ENCODE measurements at places on chromosomes 5 and 9.

GRCh38 chr9:79289856-79290255 lies 281.9 kb upstream of the TLE4 start:
- DNase-seq = no peak

GRCh38 chr9:13759551-13759950 lies 480.1 kb upstream of the MPDZ start:
- DNase-seq = no peak

- no peak for DNase-seq
Observed at GRCh38 chr5:16296946-16297345, 117.4 kb upstream of the MARCHF11 start.

GRCh38 chr5:148807851-148808250 lies 18.6 kb upstream of the ADRB2 start:
- no peak for DNase-seq

DNA sequence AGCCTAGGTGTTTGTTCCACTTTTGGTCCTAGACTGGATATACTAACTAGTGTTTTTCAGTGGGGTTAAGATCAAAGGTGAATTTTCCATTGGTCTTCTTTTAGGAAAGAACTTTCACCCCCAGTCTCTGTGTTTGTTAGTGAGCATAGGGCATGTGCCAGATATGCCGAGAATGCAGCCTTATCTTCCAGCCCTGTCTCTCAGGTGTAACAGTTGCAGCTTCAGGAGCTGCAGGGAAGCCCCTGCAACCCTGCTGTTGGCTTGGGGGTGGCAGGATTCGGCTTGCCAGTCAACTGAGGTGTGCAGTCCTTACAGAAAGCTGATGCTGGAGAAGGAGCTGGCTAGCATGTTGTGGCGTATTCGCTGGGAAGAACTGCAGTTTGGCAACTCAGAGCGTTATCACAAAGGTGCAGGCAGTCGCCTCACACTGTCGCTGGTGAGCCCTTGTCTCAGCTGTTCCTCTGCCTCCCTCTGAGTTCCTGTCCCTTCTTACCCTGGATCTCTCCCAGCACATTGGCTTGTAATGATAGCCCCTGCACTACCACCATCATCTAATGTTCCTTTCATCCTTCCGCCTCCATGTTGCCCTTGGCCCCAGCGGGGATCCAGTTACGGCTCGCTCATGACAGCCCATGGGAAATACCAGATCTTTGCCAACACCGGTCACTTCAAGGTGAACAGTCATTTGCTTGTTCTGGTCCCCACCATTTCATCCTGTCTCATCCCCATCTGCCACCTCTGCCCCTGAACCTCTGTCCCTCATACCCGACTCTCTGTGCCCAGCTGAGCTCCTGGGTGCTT lies 10.1 kb downstream of the NPR2 start:
- no peak for DNase-seq

DNA sequence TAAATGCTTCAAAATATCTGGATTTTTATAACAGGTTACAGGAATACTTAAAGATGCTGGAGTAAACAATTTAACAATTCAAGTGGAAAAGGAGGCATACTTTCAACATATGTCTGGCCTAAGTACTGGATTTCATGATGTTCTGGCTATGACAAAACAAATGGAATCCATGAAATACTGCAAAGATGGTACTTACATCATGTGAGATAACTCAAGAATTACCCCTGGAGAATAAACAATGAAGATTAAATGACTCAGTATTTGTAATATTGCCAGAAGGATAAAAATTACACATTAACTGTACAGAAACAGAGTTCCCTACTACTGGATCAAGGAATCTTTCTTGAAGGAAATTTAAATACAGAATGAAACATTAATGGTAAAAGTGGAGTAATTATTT lies 35.6 kb downstream of the SLC30A5 start:
- no peak for DNase-seq

DNA sequence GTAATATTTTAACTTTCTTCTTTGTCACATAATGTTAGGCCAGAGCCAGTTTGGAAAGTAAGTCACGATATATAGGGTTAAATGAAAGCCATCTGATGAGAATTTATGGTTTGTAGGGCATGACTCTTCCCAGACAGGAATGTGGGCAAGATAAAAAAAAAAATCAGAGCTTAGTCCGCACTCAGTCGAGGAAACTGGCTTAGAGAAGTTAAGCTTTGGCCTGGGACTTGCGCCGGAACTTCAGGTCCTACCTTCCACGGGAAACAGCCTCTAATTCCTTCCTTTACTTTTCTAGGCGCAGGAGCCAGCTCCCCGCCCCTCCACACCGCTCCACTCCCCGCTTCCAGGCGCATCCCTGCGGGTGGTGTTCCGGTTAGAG lies 475 bp downstream of the DDX31 start:
- no peak for DNase-seq

GRCh38 chr5:171705830-171706468 lies 79.7 kb upstream of the SMIM23 start:
- no peak for DNase-seq

GRCh38 chr9:68883224-68883623 lies 130.7 kb downstream of the PRKACG start:
- no peak for DNase-seq

- DNase-seq = no peak
Observed at GRCh38 chr5:30413540-30413939, 779.9 kb upstream of the CDH6 start.

- no peak for DNase-seq
Observed at GRCh38 chr5:180128671-180129261, 57.2 kb upstream of the RNF130 start.

- DNase-seq = no peak
Observed at GRCh38 chr9:120319452-120319851, 260.5 kb downstream of the CDK5RAP2 start.

GRCh38 chr5:112036206-112036605 lies 279.2 kb upstream of the NREP start:
- no peak for DNase-seq

DNA sequence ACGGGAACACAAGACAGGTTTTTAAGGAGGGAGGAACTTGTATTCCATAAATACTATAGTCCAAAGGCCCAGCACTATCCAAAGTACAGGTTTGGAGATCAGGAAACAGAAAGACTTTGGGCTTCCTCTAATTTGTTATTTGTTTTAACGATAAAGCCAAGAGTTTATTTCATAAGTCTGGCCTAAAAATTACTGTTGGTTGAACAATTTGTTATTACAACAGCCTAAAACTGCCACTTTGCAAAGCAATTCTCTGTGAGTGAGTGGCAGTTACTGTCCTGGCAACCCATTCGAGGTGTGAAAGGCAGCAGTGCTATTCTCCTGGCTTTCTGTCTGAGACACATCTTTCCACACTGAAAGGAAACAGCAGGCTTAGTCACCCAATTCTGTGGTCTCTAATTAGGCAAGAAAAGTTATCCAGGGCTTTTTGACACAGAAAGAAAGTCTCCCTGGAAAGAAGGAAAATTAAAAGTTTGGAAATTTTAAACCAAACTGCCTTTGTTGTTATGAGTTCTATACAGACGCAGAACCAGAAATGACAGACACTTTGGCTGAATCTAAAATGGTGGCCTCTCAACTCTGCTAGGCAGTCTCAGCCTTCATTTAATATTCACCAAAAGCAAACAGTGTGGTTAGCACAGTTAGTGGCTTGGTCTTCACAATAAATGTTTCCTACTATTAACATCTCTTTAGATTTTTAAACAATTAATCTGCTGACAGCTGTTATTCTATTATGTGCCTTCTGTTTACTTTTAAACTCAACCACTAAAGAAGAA lies 33.9 kb downstream of the PSMB7 start:
- no peak for DNase-seq

- DNase-seq = no peak
Observed at GRCh38 chr5:160105686-160106360, 13.4 kb downstream of the PWWP2A start.

DNA sequence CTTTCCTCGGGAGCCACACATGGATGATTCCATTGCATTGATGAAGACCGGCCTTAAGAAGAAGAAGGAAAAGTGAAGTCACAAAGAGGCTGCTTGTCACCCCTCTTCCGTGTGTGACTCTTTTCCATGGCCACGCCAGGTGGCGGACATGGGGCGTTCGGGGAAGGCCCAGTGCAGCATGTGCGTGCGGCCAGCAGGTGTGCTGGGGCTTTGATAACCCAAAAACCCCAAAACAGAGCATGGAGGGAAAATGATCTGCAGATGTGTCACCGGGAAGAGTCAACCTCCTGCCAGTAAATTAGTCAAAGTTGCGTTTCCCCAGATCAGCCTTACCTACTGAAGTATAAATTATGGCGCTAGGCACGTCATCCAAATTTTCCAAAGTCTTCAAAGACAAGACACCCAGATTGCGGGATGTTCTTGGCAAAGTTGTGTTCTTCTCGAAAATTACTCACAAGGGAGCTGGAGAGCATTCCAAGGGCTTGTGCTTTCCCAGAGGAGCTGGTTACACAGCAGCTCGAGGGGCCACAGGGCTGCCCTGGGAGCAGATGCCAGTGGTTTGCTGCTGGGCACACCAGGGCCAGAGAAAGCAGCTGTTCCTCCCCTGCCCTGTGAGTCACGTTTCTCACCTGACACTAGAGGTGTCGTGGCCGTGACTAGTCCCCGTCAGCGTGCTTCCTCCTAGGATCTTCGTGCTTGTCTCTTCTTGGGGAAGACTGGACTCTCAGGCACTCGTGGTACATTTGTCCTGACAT lies 53.9 kb downstream of the IRX2 start:
- no peak for DNase-seq

DNA sequence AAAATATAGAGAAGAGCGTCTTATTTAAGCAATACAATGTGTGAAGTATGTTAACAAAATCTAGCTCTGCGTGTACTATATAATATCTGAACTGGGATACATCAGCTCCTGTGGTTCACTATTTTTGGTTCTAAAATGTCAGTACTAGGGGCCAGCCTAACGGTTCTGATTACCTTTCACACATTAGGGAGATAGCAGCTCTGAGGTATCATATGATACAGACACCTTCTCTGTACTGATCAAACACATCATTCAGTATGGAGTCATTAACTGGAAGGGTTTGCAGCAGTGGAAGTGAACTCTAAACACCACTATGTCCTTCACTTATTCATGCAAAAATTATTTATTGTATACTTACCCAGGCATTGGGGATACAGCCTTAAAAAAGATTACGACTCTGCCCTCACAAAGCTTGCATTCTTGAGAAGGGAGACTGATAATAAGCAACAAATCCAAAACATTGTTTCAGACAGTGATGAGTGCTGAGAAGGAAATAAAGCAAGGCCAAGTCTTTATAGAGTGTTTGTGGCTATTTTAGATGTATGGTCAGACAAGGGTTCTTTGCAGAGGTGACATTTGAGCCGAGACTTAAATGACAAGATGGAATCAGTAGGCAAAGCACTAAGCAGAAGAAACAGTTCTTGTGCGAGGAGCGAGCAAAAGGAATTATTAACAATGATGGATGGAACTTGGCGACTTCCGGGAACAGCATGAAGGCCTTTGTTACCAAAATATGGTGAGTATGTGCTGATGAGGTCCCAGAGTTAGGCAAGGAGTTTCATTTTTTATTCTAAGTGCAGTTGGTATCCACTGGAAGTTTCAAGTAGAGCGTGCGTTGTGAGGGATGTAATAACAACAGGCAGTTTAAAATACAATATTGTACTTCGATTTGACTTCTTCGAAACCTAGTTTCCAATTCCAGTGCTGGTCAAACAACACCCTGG lies 1.8 kb upstream of the LNPEP start:
- DNase-seq = no peak

DNA sequence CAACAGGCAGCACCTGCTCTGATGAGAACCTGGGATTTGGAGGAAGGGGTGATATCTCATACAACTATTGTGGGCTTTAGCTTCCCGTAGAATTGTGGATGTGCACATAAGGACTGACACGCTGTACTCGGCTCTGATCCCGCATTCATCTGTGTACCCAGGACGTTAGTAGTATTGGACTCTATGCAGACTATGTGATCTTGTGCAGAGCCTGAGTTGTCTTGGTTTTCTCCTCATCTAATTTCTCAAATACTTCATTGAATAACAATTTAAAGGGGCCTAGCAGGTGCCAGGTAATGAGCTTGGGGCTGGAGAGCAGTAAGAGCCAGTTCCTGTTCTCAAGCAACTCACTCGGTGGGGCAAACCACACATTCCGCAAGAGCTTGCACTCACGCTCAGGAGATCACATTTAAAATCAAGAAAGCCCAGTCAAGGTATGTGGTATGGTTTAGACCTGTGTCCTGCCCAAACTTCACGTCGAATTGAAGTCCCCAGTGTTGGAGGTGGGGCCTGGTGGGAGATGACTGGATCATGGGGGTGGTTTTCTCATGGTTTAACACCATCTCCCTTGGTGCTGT lies 14.8 kb downstream of the C5orf15 start:
- DNase-seq = no peak

- no peak for DNase-seq
Observed at GRCh38 chr9:135040892-135041291, 46.6 kb upstream of the OLFM1 start.

GRCh38 chr9:82247318-82247717 lies 258.7 kb downstream of the SPATA31D1 start:
- no peak for DNase-seq

DNA sequence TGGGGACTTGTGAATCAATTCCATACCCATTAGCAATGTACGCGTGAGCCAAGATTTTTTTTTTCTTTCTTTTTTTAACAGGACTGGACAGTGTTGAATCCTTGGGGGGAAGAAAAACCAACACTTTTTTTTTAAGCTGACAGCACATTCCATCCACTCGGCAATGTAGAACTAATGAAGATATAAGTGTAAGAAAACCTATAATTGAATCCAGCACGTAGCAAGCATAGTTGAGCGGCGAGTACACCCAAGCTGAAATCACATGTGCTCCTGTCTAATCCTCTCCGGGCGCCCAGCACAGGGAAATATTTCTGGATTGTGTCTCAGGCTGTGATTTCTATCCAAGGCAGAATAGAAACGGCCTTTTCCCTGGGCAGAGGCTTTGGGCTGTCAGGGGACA lies 118.2 kb downstream of the BOD1 start:
- DNase-seq = no peak

DNA sequence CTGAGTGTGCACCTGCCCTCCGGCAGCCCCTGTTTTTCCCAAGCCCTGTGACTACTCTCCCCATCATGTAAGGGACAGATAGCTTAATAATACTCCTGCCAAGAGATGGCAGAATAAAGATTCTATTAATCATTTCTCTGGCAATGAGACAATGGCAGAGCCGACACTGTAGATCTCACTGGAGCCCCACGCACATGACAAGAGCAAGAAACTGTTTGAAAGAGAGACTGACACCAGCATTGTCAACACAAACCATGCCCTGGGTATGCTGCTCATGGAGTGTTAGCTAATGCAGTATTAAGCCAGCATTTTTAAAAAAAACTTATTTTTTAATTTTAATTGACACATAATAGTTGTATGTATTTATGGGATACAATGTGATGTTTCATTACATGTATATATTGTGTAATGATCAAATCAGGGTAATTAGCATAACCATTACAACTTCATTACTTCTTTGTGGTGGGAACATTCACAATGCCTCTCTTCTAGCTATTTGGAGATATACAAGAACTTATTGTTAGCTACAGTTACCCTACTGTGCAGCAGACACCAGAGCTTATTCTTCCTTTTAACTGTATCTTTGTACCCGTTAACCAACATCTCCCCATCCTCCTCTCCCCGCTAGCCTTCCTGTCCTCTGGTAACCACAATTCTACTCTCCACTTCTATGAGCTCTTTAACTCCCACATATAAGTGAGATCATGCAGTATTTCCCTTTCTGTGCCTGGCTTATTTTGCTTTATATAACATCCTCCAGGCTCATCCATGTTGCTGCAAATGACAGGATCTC lies 31.5 kb upstream of the SEMA4D start:
- DNase-seq = no peak
